ENCODE measurements at places on chromosomes 7 and 10.

DNA sequence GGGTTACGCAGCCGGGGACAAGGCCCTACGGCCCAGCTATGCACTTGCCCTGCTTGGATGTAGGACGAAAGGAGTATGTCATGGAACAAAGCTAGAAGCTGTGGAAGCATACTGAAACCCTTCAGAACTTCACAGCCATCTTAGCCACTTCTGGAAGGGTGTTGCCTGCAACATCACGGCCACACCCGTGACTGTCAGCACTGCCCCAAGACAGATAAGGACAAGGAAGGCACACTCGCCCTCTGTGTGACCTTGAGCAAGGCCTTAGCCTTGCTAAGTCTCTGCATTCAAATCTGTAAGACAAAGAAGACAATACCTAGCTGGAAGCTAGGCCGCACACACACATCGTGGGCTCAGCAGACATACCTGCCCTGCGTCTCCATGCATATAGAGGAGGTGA, 352.5 kb upstream of the MGMT start:
- H3K27me3 ChIP-seq, result no peaks in the 10 kb centered on the region
- H3K4me3 ChIP-seq, result no peak overlapping the region

GRCh38 chr7:30303312-30304039, 19.1 kb downstream of the ZNRF2 start:
- DNase-seq, result no peak
- H3K4me1 ChIP-seq, result peaks cover 24% of the 10 kb centered on the region
- H3K27me3 ChIP-seq, result no peaks in the 10 kb centered on the region
- H3K4me3 ChIP-seq, result no peak overlapping the region
- H3K36me3 ChIP-seq, result no peaks in the 10 kb centered on the region

DNA sequence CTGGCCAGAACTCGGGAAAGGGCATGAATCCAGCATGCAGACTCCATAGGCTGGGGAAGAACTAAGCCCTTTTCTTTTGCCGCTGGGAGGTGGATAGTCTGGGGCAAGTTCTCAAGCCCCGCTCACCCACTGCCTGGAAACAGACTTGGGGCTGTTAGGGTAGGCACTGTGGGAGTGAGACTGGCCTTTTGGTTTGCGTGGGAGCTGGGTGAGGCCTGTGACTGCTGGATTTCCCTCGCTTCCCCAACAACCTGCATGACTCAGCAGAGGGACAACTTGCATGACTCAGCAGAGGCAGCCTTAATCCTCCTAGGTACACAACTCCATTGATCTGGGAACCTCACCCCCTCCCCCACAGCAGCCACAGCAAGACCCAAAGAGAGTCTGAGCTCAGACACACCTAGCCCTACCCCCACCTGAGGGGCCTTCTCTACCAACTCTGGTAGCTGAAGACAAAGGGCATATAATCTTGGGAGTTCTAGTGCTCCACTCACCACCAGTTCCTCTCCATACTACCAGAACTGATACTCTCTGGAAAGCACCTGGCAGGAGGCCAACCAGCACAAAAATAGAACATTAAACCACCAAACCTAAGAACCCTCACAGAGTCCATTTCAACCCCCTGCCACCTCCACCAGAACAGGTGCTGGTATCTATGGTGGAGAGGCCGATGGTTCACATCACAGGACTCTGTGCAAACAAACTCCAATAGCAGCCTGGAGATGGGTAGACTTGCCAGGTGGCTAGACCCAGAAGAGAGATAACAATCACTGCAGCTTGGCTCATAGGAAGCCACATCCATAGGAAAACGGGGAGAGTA, 81.4 kb upstream of the LAMB4 start:
- H3K4me1 ChIP-seq, result peaks cover 6% of the 10 kb centered on the region
- H3K27me3 ChIP-seq, result no peaks in the 10 kb centered on the region
- H3K4me3 ChIP-seq, result no peak overlapping the region

GRCh38 chr7:93894426-93894825, 3.9 kb upstream of the TFPI2 start:
- H3K4me1 ChIP-seq, result peaks cover 13% of the 10 kb centered on the region
- no peak overlapping the region for H3K27ac ChIP-seq
- peaks cover 27% of the 10 kb centered on the region for H3K27me3 ChIP-seq
- no peaks in the 10 kb centered on the region for H3K36me3 ChIP-seq
- no peak for DNase-seq
- H3K4me3 ChIP-seq, result no peak overlapping the region

- no peak overlapping the region for H3K27ac ChIP-seq
- DNase-seq, result no peak
- no peaks in the 10 kb centered on the region for H3K36me3 ChIP-seq
- H3K4me3 ChIP-seq, result no peak overlapping the region
Measured at GRCh38 chr10:22978918-22979317, 51.1 kb downstream of the ARMC3 start.

DNA sequence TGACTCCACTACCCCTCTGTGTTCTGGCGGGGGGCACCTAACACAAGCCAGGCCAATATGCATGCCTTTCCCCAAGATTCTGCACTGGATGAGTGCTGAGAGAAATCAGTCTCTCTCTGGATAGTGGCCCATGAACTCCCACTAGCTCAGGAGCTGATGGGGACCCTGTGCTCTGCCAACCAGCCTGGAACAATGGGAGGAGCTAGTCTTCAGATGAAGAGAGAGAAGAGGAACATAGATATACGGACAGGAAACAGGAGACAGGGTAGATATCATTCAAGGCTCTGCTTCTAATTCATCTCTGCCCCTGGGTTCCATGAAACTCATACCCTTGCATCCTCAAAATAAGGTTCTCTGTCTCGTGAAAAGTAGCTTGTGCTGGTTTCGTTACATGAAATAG, 27.9 kb upstream of the PLXNA4 start:
- no peak for DNase-seq
- no peak overlapping the region for H3K27ac ChIP-seq
- no peaks in the 10 kb centered on the region for H3K36me3 ChIP-seq
- H3K27me3 ChIP-seq, result peaks cover 11% of the 10 kb centered on the region
- no peak overlapping the region for H3K4me3 ChIP-seq
- H3K4me1 ChIP-seq, result no peaks in the 10 kb centered on the region

- no peaks in the 10 kb centered on the region for H3K27me3 ChIP-seq
- no peak for DNase-seq
- no peaks in the 10 kb centered on the region for H3K4me1 ChIP-seq
- no peaks in the 10 kb centered on the region for H3K36me3 ChIP-seq
Measured at GRCh38 chr10:30103595-30104320, 44.4 kb upstream of the JCAD start.

GRCh38 chr7:47484457-47484856, 97.5 kb downstream of the TNS3 start:
- no peak overlapping the region for H3K4me3 ChIP-seq
- H3K4me1 ChIP-seq, result peaks cover 30% of the 10 kb centered on the region
- no peak overlapping the region for H3K27ac ChIP-seq
- no peaks in the 10 kb centered on the region for H3K27me3 ChIP-seq
- no peaks in the 10 kb centered on the region for H3K36me3 ChIP-seq

GRCh38 chr7:44158096-44158872, 17.2 kb upstream of the MYL7 start:
- no peak for DNase-seq
- H3K4me1 ChIP-seq, result no peaks in the 10 kb centered on the region
- no peaks in the 10 kb centered on the region for H3K36me3 ChIP-seq
- no peaks in the 10 kb centered on the region for H3K27me3 ChIP-seq
- no peak overlapping the region for H3K27ac ChIP-seq

All from suprapubic skin (tissue), 4 donors.